ENCODE measurements at places on chromosomes 2 and 18.

- DNase-seq: no peak
These were observed 15.0 kb upstream of the DSG1 start for GRCh38 chr18:31302991-31303390.

- DNase-seq: no peak
These were observed 36.0 kb downstream of the CSRNP3 start for GRCh38 chr2:165505514-165505913.

DNA sequence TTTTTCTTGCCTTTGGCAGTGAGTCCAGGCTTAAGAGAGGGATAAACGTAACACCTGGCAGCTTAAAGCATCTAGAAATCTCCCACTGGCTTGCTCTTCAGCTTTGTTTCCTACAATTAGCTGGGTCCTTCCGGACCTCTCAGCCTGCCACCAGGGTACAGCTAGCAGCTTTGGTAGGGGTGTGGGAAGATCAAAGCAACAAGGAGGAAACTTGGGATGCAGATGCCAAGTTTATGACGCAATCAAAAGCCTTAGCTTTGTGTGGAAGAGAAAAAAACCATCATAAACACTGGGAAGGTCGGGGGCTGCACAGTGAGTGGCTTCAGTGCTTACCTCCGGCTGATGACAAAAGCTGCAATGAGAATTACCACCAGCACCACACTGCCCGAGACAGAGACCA lies 116.9 kb downstream of the EPHA4 start:
- no peak for DNase-seq

GRCh38 chr18:79309614-79310358 lies 85.9 kb upstream of the NFATC1 start:
- DNase-seq: no peak

GRCh38 chr2:74532222-74532621 lies 2.5 kb downstream of the HTRA2 start:
- no peak for DNase-seq

DNA sequence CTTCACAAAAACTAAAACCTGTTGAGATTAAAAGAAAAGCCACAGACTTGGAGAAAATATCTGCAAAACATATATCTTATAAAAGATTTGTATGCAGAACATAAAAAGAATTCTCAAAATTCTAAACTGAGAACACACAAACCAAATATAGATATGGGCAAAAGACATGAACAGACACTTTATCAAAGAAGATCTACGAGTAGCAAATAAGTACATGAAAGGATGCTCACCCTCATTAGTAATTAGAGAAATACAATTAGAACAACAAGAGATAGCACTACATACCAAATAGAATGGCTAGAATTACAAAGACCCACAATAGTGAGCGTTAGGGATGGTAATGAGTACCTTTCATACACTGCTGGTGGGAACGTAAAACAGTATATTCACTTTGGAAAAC lies 63.9 kb upstream of the ZNF397 start:
- DNase-seq: no peak

DNA sequence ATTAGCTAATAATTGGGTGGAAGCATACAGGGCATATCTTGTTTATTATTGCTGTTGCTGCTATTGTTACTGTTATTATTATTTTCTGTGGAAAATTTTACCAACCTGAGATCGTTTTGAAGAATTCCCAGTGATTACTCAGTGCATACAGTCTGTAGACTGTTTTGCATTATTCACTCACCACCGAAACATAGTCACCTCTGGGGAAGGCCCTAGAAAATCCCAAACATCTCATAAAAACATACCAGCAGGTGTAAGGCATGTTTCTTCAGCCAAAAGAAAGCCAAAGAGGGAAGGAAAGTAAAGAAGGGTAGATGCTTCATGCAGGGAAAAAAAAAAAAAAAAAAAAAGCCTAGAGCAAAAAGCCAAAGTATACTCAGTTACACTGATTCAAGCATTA lies 647.7 kb downstream of the BCL11A start:
- DNase-seq: no peak

- no peak for DNase-seq
These were observed 28.8 kb downstream of the ADCY3 start for GRCh38 chr2:24891201-24891600.

- DNase-seq: no peak
These were observed 149.4 kb downstream of the EPHA4 start for GRCh38 chr2:221422516-221423209.

DNA sequence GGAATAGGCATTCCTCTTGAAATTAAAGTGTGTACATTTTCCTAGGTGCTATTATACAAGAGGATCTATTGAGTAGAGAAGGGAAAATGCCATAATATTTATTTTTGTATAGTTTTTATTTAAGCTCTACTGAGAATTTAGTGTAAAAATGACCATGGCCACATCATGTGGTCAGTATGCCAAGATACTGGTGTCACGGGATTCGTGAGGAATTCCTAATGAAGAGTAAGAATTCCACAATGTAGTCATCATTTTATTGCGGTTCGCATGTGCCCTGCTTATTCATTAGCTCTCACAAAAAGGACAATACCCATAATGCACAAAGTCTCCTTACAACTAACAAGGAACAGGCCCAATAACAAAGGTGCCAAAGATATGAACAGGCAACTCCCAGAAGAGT lies 39.3 kb upstream of the PARD3B start:
- DNase-seq: no peak

DNA sequence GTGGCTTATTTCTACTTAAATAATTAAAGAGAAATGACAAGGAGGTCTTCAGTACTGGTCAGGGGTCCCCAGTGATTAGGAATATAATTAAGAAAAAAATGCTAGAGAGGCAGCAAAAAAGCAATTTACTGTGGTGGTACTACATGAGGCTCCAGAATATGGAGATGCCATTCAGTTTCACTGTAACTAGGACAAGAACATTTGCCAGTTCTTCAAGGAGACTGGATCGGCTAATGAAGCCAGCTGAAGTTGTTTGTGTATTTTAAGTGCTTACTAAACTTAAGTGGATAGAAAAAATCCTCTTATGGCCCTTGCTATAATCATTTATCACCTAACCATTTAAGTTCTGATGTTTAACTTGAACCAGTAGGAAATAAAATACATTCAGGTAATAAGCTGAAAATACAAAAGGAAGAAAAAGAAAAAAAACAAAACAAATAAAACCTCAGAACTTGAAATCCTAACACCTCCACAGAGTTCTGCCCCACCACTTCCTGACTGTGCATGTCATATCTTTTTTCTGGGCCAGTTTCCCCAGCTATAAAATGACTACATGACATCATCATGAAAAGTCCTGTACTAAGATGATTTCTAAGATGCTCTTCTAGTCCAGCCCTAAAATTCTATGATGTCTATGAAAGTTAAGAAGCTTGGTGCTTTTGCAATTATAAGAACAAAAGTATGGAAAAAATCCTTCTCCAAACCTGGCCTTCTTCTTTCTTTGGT lies 98.0 kb downstream of the TRABD2A start:
- DNase-seq: no peak

DNA sequence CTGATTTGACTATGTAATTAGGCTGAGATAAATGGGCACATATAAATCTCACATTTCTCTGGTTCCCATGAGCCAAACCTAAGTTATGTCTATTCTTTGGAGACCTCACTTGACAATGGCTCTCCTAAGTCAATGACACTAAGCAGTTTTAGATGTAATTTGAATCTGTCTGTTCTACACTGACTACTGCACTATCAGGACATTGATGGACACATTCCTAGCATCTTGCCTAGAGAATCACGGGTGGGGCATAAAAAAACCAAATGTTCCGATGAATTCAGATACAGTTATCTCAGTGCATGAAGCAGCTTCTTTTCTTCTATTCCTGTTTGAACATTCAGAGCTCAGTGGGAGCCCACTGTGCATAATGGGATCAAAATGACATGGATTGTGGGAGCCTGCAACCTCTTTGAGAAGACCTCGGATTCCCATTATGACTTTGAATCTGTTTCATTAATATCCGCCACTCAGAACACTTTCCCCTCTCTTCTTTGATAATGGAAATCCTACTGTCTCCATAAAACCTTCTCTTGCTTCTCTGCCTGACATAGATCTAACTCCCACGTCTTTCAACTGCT lies 110.8 kb downstream of the FSHR start:
- DNase-seq: no peak

DNA sequence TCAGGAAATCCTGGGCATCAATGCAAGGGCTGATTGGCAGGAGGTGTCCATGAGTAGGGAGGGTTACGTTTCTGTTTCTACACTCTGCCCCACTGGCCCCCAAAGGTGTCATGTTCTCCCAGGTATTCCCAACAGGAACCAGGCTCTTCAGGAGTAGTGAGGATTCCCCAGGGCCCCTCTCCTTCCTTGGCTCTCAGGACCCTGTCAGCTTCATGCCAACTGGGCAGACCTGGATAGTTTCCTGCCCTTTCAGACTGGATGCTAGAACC lies 480.6 kb upstream of the HS6ST1 start:
- DNase-seq: no peak

- no peak for DNase-seq
These were observed 7.4 kb upstream of the NPAS2 start for GRCh38 chr2:100812573-100812972.

GRCh38 chr2:165406173-165406572 lies 63.3 kb upstream of the CSRNP3 start:
- no peak for DNase-seq

DNA sequence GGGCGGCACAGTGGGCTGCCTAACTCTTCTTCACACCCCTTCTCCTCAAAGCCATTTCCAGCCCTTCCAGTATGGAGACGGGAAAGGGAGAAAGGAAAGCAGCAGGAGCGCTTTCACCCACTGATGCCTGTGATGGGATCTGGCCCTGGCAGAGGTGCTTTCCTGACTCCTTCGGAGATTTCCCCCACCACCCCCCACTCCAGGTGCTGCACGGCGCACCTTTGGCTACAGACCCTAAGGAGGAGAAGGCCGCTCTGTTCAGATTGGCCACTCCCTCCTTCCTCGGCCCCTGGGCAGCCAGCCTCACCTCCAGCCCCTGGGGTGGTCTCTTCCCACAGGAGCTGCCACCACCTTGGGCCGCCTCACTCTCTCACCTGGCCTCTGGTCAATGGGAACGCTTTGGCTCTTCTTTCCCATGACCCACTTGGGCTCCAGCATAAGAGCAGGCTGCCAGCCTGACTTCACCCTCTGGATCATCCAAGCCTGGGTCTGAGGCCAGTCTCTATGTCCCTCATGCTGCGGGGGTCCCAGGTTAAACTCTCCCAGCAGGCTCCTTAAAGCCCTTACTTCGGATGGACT lies 18.4 kb upstream of the MAL start:
- DNase-seq: no peak

DNA sequence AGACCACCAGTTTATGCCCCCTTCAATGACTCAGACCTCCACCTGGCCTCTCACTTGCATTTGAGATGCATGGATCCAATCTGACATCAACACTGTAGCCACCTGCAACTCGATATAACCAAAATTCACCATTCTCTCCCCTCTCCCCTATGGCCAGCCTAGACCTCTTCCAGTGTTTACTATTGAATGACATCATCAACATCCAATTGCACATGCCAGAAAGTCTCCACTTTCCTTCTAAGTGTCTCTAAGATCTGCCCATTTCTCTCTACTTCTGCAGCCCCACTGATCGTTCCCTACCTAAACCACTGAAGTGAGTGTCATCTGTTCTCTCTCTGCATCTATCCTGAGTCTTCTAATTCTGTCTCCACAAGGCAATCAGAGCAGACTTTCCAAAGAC lies 151.3 kb upstream of the APCDD1 start:
- no peak for DNase-seq

GRCh38 chr2:24360963-24361330 lies 611 bp upstream of the ITSN2 start:
- no peak for DNase-seq

DNA sequence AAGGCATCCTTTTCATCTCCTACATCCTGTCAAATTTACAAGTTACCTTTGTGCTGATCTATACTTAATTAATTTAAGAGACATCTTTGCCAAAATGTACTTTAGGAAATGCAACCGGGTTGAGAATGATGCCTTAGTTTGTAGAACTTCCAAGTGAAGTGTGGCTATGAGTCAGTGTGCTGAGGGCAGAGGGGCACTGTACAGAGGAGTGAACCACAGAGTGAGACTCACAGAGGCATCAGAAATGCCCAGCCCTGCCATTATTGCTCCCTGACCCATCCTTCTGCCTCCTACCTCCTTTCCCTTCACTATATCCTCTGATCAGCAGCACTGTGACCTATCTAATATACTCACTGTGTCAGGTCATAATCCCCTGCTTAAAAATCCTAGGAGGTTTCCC lies 320.1 kb downstream of the LRRTM1 start:
- DNase-seq: no peak
